ENCODE measurements at places on chromosomes 16 and 17.

GRCh38 chr16:2691491-2692248 lies 9.3 kb downstream of the KCTD5 start:
- DNase-seq: no peak

GRCh38 chr16:86863609-86864008 lies 285.3 kb downstream of the FOXL1 start:
- DNase-seq: no peak

GRCh38 chr17:31493656-31494155 lies 102.2 kb downstream of the RAB11FIP4 start:
- DNase-seq: no peak

DNA sequence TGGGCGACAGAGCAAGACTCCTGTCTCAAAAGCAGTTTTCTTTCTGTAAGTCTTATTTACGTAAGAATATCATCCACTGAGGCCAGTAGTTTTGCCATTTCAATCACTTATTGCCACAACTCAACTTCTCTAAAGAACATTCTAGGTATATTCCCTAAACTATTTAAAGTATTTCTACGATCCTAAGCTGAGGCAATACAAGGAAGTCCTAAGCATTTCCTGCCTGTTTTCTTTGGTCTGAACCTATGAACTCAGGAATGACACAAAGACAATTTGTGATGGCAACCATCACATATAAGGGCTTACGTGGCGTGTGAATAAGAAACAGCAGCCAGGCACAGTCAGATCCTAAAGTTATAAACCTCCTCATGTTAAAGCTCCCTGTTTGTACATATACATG lies 14.2 kb downstream of the USP36 start:
- DNase-seq: no peak

DNA sequence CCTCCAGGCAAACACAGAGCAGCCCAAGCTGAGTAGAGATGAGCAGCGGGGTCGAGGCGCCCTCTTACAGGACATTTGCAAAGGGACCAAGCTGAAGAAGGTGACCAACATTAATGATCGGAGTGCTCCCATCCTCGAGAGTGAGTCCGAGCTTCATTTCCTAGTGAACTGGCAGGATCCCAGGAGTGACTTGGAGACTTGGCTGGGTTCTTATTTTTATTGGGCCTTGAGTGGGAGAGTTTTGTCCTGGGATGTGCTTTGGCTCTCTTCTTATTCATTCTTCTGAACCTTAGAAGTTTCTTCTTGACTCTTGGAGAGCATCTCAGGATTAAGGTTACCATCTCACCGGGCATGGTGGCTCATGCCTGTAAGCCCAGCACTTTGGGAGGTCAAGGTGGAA lies 27.2 kb upstream of the CDC6 start:
- DNase-seq: no peak

GRCh38 chr17:50219342-50219741 lies 17.9 kb upstream of the COL1A1 start:
- DNase-seq: peak; percentile 74

DNA sequence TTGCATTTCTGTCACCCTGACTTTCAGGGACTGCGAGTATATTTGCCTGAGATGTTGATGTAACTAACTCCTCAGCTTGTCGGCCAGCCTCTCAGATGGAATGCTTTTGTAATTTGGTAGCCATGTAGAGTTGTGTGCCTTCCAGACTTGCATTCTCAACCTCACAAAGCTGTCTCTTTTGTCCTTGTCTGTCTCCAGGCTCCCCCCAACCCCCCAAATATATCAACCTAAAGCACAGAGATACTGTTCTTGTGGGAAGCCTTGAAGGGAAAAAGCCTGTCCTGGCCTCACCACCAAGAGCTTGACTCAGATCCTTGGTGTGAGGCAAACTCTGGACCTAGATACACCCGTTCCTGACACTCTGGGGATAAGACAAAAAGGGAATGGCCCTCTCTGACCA lies 18.4 kb downstream of the SAP30BP start:
- DNase-seq: no peak

GRCh38 chr17:17784657-17785267 lies 52.0 kb downstream of the SREBF1 start:
- DNase-seq: no peak

DNA sequence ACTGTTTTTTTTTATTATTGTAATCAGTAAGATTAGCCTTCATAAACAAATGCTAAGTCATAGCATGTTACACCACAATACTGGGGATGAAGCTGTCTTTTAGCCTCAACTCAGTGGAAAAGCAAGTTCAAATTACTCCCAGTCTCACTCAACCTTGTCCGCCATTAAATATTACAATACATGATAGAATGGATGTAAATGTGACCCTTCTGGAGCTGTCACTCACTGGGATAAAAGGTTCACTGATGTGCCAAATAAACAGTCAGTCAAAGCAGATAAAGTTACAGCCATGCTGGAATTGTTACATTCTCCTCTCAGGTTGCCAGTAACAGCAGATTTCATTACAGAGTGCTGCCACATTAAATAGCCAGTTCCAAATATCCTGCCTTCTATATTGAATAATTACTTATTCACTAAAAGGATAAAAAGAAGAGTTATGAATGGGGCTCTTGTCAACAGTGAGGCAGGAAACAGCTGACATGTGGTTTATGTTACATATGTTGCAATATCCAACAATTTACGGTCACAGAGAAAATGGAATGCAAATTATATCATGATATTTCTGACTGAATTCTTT lies 53.4 kb downstream of the BRIP1 start:
- DNase-seq: peak; percentile 20
